ENCODE measurements at places on chromosomes 6 and 20. TPM values are rescaled to one million over a fixed set of nuclear protein-coding genes. Genes with fewer than 3 reads are reported as not detected.

The MOCS1 gene
- 7.0 TPM for total RNA-seq

The NRSN1 gene
- total RNA-seq: not detected

The NHLRC1 gene
- 0.43 TPM for total RNA-seq

The TCP11 gene
- total RNA-seq: not detected

The TNFRSF21 gene
- total RNA-seq: 65.1 TPM

The CYP39A1 gene
- 0.22 TPM for total RNA-seq

The SLC52A3 gene
- not detected for total RNA-seq

The AMD1 gene
- 54.7 TPM for total RNA-seq

The SLC22A7 gene
- not detected for total RNA-seq

The KIF6 gene
- 0.22 TPM for total RNA-seq

The DCDC2 gene
- total RNA-seq: not detected

The ESR1 gene
- total RNA-seq: not detected

The CDSN gene
- total RNA-seq: not detected

The CCN5 gene
- total RNA-seq: under 0.01 TPM

The MUC21 gene
- total RNA-seq: not detected
